GM23338 (cell line): ENCODE measurements at places on chromosomes 1 and 21.

DNA sequence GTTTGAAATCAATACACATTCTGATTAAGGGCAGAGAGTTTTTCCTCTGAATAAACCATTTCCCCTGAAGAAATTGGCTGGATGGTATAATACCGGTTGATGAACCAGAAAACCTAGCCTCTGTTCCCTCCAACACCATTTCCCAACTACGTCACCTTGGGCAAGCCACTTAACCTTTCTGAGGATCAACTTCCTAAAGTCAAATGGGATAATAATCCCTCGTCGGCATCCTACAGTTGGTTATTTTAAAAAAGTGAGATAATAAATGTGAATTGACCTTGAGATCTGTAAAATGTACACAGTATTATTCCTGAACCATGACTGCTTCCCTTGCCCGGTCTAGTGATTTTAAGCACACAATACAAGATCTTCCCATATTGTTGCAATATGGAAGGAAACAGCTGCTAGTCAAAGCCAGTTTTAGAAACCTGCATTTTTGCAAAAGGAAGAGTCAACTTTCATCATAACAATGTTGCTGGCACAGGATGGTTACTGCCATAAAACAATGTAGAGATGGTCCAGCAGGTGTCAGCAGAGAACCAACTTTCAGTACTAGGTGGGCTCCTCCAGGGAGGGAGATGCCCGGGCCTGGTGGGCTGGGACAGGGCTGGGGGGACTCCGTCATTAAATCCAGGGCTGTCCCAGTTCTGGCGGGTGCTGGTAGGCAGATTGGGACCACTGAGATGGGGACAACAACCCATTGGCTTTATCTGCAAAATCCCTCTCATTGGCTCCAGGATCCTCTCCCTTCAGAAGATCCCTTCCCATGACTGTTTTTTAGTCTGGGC, 5.2 kb upstream of the HLX start:
- DNase-seq: peak; percentile 84

DNA sequence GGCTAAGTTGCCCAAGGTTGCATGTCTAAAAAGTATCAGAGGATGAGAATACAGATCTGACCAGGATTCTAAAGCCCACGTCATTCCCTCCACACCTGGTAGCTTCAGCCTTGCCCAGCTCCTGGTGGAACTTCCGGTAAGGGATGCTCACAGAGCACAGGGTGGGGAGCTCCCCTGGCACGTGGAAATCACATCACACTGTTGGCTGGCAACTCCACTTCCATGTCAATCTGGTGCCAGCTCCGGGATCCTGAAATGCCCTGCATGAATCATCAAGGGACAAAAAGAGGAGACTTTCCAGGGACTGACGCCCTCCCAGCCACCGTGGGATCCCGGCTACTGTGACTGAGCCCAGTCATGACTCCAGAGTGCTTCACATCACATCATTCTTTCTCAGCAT, 12.4 kb upstream of the BCAR3 start:
- DNase-seq: no peak

GRCh38 chr1:76137746-76138145, 63.2 kb downstream of the ST6GALNAC3 start:
- no peak for DNase-seq

- DNase-seq: no peak
Observed at GRCh38 chr21:46168659-46169386, 13.4 kb upstream of the FTCD start.

DNA sequence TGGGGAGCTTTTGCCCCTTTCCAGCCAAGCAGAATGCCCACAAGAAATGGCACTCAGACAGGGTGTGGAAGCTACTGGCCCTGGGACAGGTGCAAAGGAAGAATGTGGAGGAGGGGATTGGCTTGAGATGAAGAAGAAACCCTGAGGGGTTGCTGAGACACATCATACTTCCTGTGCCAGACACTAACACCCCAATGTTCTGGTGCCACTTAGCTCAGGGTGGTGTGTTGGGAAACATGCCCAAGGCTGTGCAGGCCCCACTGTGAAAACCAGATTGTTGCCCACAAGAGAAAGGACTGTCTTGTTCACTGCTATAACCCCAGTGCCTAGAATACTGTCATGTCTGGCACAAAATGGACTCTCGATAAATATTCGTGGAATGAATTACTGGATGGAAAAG, 9.9 kb upstream of the PAQR6 start:
- no peak for DNase-seq
